Stimulated activated CD4-positive, alpha-beta T cell treated with anti-CD3 and anti-CD28 coated beads, Interleukin-12 subunit alpha, Interleukin-12 subunit beta, amount 100 ng/mL, for 4 hours (primary cell): ENCODE measurements at places on chromosomes 3 and 15.

DNA sequence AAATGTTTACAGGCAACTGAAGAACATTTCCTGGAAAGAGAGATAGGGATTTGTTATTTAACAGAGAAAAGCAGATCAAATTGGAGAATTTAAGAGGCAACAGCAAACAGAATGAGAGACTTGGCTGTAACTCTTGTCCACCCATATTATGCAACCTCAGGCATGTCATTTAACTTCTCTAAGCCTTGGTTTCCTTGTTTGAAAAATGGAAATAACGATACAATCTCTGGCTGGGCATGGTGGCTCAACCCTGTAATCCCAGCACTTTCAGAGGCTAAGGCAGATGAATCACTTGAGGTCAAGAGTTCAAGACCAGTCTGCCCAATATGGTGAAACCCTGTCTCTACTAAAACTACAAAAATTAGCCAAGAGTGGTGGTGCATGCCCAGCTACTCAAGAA is 23.7 kb downstream of the ARRDC4 start:
- DNase-seq: no peak

- no peak for DNase-seq
Observed at GRCh38 chr3:69970827-69971226, 28.7 kb upstream of the SAMMSON start.

- no peak for DNase-seq
Observed at GRCh38 chr15:66703540-66703941, 1.5 kb downstream of the SMAD6 start.

DNA sequence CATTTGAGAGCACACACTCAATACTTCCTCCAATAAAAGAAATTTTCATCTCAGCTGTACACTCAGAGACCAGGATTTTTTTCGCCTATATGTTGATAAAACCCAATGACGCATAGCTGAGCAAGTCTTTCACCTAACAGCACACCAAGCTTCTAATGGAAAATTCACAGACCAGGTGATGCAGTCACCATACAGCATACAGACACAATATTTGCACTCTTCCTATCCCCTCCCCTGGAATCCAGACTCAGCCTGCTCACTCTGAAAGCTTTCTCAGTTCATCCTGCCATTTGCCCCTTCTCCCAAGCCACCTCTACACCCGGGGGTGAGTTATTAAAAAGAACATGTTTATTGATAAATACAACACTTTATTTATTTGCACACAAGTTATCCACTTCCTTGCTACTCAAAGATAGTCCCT is 1.7 kb downstream of the TBC1D5 start:
- DNase-seq: no peak

GRCh38 chr3:45506084-45506483 is 88.5 kb upstream of the LIMD1 start:
- DNase-seq: no peak

DNA sequence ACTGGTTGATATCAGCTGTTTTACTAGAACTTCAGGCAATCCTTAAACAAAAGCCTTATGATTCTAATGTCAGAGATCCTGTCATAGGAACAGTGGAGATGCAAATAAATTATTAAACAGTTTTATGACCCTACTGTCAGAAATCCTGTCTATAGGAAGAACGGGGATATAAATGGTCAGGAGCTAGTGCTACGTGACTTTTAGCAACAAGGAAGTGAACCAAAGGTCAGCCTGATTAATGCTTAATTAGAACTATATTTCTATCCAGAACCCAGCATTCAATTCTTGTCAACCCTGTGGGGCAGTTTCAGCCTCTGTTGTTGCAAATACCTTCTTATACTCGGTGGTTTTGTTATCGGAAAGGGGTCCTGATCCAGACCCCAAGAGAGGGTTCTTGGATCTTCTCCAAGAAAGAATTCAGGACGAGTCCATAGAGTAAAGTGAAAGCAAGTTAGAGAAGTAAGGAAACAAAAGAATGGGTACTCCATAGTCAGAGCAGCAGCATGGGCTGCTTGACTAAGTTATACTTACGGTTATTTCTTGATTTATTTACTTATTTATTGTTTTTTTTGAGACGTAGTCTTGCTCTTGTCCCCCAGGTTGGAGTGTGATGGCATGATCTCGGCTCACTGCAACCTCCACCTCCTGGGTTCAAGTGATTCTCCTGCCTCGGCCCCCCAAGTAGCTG is 59.9 kb upstream of the RNU6-1 start:
- DNase-seq: no peak

- DNase-seq: no peak
Observed at GRCh38 chr15:99268431-99268830, 17.1 kb downstream of the LRRC28 start.

- DNase-seq: no peak
Observed at GRCh38 chr3:61914276-61914675, 352.9 kb downstream of the PTPRG start.

- no peak for DNase-seq
Observed at GRCh38 chr3:14718539-14718938, 43.6 kb downstream of the C3orf20 start.
